ENCODE measurements at places on chromosomes 12 and 14.
A peak's percentile ranks its signal among the peaks of the same experiment; 100 is the strongest.

DNA sequence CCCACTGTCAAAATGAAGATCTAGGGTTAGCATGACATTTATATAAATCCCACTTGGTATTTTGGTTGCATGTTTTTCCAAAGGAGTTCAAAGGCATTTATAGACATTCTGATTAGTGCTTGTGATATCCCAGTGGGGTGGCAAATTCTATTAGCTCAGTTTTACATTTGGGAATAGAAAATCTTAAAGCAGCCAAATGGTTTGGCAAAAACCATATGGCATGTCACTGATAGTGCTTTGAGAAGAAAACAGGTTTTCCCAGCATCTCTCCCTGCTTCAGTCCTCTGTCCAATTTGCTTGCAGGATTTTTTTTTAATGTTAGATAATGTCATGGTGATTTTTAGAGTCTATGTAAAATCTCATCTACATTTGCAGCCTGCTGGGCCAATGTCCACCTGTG lies 225.1 kb upstream of the DIO3 start:
- DNase-seq = no peak

GRCh38 chr12:7991535-7991934 lies 41.0 kb upstream of the FOXJ2 start:
- DNase-seq = no peak

GRCh38 chr12:106112145-106112821 lies 26.5 kb downstream of the NUAK1 start:
- peak; percentile 53 for DNase-seq

DNA sequence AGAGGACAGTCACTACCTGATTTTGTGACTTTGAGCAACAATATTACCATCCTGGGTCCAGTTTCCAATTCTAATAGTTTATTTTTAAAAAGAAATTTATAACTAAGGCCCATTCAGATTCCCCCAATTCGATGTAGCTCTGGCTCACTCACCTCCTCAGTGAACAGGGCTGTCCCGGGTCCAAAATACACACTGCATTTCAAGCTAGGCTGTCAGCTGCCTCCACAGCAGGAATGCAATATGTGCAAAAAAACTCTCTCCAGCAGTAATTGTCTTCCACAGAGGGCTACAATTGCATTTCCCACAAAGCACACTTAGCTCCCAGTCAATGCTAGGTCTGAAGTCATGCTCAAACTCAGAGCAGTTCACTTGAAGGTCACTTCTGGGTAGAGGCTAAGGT lies 39.3 kb upstream of the ZNF641 start:
- DNase-seq = no peak

- DNase-seq = no peak
These were observed 8.4 kb downstream of the PITPNM2 start for GRCh38 chr12:123142518-123142840.

- DNase-seq = no peak
These were observed 3.0 kb downstream of the ACRBP start for GRCh38 chr12:6644257-6644596.
